Astrocyte of the hippocampus (primary cell): ENCODE measurements at places on chromosomes 6 and 20.

GRCh38 chr6:45709781-45710220, 305.9 kb downstream of the CLIC5 start:
- no peak for DNase-seq

GRCh38 chr6:39206250-39206721, 23.0 kb downstream of the KCNK5 start:
- no peak for DNase-seq

- no peak for DNase-seq
Observed at GRCh38 chr6:107822176-107823046, 1.7 kb downstream of the SCML4 start.

DNA sequence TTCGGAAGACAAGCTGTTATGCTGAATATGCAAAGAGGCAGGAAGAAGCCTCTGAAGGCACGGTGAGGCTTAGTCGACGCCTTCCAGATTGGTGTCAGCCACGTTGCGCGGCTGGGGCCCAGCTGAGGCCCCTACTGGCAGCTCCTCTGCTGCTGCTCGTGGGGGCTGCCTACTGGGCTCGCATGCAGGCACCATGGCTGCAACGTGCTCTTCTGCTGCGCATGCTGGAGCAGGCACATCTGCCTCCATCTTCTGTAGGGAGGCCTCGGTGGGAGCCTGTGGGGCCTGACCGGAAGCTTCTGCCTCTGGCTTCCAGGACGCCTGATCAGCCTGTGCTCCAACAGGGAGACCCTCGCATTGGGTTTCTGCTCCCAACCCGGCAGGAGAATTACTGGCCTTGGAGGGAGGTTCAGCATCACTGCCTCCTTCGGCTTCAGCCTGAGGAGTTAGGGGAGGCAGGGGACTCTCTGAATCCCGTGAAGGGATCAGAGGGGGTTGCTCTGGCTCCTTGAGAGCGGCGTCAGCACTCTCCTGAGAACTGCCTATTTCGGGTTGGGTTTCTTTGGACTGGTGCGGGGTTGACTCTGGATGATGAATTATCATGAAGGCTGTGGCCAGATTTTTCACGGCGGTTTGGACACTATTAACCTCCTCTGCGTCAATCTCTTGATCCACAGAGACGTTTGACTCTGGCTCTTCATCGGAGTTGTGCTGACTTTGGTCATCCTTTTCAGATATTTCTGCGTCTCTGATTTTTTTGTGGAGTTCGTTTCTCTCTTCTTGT, 49.1 kb downstream of the TXLNB start:
- DNase-seq: no peak

- DNase-seq: peak; percentile 79
Observed at GRCh38 chr6:136526196-136526930, 23.9 kb downstream of the MAP7 start.

DNA sequence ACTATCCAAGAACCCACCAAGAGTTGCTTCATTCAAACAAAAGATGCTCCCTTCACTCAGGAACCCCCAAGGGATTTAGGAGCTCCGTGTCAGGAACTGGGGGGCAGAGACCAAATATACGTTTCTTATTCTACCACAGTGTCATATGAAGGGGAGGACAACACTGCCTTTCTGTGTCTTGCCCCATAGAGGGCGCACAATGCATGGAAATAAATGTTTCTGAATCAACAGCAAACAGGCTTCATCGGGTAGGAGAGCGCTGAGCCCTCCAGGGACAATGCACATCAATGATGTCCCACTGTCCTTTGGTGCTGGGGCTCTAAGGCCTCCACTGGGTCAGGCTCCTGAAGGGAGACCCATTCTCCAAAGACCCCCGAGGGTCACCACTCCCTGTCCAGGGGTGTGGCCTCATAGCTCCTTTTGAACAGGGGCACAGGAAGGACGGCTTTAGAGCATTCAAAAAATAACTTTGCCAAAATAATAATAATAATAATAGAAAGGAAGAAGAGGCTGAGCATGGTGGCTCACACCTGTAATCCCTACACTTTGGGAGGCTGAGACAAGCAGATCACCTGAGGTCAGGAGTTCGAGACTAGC, 31.1 kb downstream of the PLG start:
- DNase-seq: peak; percentile 79

DNA sequence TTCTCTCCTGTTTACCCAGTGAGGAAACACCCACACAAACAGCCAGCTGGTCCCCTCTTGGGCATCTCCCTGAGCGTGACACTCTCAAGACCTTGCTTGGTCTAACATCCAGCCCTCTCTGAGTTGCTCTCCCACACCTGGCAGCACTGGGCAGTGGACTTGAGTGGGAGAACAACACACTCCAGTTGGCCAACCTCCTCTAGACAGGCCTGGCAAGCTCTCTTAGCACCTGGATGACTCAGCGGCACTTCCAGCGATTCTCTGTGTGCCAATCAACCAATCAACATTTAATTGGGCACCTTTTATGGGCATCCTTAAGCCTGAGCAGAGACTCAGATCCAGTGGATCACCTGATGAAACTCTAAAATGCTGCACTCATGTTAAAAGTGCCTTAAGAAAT, 76.6 kb upstream of the QKI start:
- DNase-seq: no peak

DNA sequence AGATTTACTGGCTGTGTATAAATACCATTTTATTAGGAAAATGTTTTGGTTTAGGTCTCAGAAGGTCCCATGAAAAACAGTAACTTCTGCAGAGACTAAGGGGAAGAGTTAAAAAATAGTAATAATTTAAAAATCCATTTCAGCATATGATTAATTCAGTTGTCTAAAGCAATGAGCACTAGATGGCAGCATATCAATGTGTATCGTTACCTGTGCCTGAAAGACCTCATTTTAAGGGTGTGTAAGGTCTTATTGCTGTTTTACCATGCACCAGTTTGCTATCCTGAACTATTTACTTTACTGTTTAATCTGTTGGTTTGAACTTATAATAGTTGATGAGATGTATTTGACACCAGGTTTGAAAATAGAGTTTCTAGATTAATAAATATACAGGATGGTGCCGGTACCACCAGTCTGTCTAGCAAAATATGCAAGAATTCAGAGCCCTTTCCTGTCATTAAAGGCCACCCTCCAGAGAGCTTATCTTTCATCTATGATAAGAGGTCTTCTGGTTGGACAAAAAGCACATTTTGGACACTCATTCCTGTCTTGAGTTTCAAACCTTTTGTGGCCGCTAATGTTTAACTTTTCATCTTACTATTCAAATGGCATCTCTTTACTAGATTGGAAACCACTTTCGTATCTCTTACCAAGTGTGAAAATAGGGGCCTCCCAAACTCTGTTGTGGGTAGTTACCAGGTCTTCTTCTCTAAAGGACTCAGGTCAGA, 8.9 kb upstream of the AHI1 start:
- DNase-seq: peak; percentile 65

GRCh38 chr20:13166011-13166410, 55.1 kb upstream of the ISM1 start:
- DNase-seq: no peak

GRCh38 chr6:128964771-128965170, 81.8 kb downstream of the LAMA2 start:
- no peak for DNase-seq

DNA sequence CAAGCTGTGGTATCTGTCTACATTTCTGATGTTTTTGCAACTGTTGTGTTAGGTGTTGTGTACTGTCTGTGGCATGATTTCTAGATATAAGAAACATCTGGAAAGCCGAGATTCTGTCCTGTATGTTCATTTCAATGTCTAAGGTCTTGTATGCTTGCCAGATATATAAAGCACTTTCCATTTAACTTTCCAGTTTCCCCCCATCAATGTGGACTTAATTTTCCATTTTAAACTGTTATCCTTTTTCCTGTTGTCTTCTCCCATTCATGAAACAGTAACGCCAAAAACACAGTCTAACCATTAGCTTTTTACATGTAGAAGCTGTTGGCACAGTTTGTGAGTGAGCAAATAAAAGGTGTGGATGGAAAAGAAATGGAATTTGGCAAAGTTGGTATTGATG, 181.6 kb downstream of the FARS2 start:
- DNase-seq: no peak

GRCh38 chr6:130908188-130908587, 81.0 kb downstream of the SMLR1 start:
- DNase-seq: no peak

DNA sequence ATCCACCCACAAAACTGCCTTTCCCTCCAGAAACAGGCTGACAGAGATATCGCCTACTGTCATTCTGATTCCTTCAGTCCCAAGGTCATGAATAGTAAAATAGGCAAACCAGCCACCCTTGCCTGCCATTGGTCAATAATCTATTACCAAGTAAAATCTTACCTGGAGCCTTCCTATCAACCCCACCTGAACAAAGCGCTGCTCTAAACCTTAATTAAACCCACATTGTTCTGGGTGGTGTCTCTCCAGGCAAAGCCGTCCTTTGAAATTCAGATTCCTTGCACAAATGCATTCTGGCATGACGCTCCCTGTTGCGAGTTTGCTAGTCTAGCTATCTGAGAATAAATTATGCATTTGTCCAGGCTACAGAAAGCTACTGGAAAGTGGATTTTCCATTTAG, 291.6 kb upstream of the ECI2 start:
- no peak for DNase-seq

- peak; percentile 19 for DNase-seq
Observed at GRCh38 chr20:4053071-4053919, 37.9 kb upstream of the RNF24 start.

DNA sequence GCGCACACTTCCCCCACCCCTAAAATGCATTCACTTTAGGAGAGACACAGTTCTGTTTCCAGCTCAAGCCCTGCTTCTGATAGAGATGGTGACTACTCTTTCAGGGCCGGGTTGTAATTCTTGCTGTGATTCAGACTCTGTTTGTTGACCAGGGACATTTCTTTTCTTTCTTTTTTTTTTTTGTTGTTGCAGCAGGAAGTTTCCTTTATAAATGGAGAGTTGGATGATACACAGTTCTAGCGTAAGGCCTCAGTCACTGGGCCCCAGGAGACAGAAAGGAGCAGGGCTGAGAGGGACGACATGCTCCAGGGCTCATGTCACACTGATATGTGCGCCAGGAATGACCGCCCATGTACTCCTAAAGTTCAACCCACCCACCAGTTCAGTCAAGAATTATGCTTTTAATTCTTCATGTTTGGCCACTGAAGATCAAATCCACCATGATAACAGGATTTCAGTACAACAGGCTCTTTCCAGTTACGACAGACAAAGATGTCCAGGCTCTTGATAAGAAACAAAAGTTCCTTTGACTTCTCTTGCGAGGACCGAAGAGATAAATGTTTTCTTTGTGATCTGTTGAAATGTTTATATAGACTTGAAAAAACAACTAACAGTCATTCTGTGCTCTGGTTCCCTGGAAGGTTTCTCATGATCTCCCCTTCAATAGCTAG, 142.5 kb downstream of the CD164 start:
- DNase-seq: peak; percentile 8

DNA sequence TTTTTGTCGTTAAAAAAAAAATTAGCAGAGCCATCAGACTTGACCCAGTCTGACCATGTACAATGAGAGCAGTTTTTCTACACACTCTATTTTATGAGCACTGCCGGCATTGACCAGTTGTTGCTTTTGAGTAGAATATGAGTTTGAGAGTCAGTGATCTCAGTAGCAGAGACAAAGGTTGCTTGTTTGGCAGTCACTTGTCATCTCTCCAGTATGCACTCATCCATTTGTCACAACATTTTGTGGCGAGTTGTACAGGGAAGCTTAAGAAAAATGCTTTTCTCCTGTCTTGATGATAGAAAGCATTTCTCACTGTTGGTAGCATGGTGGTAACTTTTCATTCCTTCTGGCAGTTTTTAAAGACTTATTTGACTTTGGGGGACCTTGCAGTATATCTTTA, 159.9 kb downstream of the MMS22L start:
- no peak for DNase-seq
